CD4-positive, alpha-beta T cell treated with Interleukin-15 for 1 hour (primary cell): ENCODE measurements at places on chromosomes 13 and 19.

GRCh38 chr13:32086791-32087441, 55.3 kb downstream of the FRY start:
- DNase-seq, result no peak

- peak; percentile 55 for DNase-seq
Measured at GRCh38 chr19:17762505-17763229, 11.4 kb downstream of the FCHO1 start.

GRCh38 chr19:485583-486236, 10.6 kb upstream of the MADCAM1 start:
- DNase-seq, result no peak

DNA sequence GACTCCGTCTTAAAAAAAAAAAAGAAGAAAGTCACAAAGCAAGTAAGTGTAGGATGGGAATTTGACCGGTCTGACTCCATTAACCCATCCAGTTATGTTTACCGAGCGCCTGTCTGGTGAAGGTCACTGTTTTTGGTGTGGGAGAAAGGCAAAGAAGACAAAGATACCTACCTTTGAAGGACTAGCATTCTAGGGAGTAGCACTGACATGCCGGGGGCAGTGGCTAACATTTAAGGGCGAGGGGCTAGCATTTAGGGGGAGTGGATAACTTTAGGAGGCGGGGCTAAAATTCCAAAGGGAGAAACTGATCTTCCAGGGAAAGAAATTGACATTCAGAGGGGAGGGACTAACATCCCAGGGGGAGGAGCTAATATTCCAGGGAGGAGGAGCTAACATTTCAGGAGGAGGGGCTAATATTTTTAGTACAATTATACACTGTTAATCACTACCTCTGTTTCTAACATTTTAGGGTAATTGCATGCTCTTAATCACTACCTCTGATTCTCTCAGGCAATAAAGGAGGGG, 8.7 kb downstream of the GPR32 start:
- no peak for DNase-seq

- no peak for DNase-seq
Measured at GRCh38 chr19:38204096-38204495, 19.9 kb downstream of the DPF1 start.

- peak; percentile 96 for DNase-seq
Measured at GRCh38 chr19:35903550-35904179, 1.3 kb downstream of the HCST start.

DNA sequence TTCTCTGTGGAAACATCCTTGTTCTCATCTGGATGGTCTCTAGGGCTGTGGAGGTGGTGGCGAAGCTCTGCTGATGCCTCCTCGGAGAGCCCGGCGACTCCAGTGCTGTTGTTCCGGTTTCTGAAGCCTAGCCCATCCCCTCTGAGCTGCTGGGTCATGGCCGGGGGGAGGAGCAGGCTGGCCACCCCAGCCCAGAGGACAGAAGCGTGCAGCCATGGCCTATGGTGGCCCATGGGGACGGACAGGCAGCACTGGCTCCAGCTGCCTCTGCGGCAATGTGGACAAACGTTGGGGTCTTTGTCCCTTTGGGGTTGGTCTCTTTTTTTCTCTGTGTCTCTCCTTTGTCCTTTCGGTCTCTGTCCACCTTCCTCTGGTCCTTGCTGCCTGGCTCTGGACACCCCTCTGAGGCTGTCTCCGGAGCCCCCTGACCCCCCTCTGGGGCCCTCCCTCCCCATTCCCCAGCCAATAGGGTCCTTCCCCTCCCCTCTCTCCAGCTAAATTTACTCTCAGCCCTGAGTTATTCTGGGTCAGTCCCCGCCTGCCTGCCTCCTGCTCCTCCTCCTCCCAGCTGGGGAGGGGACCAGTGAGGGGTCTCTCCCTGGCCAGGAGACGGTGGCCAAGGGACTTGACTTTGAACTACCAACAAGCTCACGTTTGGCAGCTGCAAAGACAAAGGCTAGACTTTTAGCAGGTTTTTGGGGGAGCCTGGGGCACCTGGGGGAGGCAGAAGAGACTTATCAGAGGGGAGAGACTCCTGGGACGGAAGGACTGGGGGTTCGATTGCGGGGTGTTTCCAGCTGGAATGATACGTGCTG, at the start of gene HRC:
Gene HRC, minus strand, starts transcription at position 392 of the 815 bp plus-strand sequence. Its CDS starts 159 bp downstream, at position 233.
- no peak for DNase-seq

DNA sequence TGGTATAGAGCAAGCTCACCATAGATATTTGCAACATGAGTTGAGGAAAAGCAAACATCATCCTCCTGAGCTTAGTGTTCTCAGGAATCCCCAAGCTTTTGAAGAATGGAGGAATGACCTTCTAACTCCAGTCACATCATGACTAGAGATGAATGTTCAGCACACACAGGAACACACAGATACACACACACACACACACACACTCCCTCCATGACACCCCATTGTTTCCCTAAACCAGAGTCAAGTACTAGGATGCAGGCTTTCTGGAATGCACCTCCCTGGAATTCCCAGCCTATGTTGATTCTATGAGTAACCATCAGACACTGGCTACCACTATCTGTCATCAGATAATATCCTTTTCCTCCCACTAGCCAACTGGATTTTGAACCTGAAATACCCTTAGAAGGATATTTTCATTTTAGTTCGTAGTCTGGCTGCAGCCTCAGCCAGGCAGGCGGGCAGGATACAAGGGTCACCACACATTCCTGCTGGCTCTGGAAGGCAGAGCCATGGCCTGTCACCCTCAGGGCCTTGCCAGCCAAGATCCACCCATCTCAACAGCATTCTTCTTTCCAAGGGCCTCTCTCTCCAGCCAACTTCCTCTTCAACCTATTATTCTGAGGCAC, 162.4 kb downstream of the FOXO1 start:
- DNase-seq, result no peak

DNA sequence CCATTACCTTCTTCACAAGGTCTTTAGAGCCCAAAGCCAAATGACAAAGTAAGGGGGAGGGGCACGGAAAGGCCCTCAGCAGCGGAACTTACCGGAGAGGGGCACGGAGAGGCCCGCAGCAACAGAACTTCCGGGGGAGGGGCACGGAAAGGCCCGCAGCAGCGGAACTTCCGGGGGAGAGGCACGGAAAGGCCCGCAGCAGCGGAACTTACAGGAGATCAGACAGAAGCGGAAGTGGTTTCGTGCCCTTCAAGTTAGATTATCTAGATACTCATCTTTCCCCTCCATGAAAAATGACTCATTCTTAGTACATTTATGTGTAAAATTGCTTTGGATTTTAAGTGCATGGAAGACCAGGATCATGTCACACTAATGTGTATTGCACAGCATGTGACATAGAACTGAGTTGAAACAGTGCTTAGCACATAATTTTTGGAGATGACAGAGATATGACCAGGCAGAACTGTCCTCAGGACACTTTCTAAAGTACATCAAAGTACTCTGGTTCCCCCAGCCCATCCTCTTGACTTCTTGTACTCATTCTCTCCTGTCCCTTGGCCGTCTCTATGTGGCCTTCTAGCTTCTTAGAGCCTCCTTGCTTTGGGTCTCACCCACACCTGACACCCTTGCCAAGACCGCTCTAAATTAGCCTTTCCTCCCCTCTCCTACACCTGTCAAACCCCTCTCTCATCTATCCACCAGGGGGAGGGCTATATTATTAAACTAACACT, 25.7 kb upstream of the TPTE2 start:
- peak; percentile 80 for DNase-seq

- no peak for DNase-seq
Measured at GRCh38 chr13:44801990-44802389, 187.3 kb downstream of the NUFIP1 start.

DNA sequence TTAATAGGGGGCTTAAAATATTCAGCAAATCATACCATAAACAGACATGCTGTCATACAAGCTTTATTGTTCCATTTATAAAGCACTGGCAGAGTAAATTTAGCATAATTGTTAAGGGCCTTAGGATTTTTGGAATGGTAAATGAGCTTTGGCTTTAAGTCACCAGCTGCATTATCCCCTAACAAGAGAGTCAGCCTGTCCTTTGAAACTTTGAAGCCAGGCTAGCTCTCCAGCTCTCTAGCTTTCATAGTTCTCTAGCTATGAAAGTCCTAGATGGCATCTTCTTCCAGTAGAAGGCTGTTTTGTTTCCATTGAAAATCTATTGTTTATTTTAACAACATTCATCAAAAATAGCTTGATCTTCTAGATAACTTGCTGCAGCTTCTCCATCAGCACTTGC, 420.8 kb upstream of the GPC6 start:
- no peak for DNase-seq

DNA sequence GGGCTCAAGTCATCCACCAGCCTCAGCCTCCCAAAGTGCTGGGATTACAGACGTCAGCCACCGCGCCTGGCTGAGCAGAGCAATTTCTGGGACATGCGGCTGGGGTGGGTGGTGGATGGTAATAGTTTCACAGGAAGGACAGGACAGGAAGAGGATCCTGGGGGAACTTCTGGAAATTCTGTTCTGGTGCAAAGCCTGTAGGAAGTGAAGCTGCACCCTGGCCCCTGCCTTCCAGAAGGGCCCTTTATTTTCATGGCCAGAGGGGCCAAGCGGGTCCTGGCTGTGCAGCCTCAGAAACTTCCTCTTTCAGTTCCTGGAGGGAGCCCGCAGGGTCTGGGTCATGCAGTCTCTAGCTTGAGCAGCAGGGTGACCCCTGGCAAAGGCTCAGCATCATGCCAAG, 15.7 kb downstream of the FEM1A start:
- peak; percentile 54 for DNase-seq

DNA sequence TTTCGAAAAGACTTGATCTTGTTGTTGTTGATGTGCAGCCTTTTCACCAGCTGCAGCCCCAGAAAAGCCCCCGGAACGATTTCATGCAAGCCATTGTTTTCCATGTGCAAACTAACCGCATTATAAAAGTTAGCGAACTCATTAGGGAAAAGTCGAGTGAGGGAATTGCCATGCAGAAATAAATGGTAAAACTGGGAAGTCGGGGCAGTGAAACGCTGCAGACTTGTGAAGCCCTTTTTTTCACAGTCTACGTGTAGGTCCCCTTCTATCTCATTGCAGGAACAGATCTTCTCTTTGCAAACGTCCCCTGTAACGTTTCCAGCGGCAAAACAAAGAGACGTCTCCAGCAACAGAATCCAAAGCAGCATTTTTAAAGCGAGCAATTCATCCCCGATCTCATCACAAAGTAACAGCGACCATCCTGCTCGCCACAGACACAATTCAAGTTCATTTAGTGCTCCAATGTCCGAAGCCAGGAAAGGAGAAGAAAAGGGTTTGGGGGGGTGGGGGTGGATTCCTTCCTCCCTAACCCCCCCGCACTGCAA, 1.1 kb downstream of the SLITRK1 start:
- DNase-seq, result no peak

- no peak for DNase-seq
Measured at GRCh38 chr13:20828539-20829364, 55.0 kb upstream of the EEF1AKMT1 start.

GRCh38 chr19:48552406-48553322, 692 bp downstream of the SULT2B1 start:
- no peak for DNase-seq

DNA sequence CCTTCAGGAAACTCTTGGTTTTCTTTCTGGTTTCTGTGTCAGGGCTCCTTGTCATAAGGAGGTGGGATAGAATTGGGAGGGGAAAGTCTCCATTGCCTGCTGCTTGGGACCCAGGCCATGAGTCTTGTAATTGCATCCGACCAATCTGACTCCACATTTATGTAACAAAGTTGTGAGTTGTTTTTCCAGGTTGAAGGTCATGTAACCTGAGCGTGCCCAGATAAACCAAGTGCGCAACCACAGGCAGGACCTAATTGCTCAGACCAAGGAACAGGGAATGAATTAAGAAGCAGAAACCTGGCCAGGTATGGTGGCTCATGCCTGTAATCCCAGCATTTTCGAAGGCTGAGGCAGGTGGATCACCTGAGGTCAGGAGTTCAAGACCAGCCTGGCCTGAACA, 17.8 kb downstream of the RASL11A start:
- no peak for DNase-seq

- DNase-seq, result no peak
Measured at GRCh38 chr13:113849981-113850721, 13.7 kb downstream of the GAS6 start.

GRCh38 chr19:39112338-39112890, 13.2 kb upstream of the PAK4 start:
- DNase-seq, result no peak

GRCh38 chr13:35964011-35964862, 166.9 kb downstream of the DCLK1 start:
- no peak for DNase-seq

- no peak for DNase-seq
Measured at GRCh38 chr13:98173431-98174152, 3.5 kb downstream of the RNF113B start.

DNA sequence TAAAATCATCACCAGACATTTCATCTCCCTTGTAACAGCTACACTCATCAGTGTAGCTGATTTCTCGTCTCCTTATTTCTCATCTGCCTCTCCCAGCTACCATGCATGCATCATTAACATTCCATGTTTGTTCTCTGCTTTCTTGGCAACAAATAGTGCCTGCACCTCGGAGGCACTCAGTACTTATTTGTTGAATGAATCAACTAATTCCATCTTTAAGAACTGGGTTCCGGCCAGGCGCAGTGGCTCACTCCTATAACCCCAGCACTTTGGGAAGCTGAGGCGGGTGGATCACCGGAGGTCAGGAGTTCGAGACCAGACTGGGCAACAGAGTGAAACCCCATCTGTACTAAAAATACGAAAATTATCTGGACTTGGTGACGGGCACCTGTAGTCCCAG, 63.9 kb upstream of the GTF3A start:
- DNase-seq, result no peak

DNA sequence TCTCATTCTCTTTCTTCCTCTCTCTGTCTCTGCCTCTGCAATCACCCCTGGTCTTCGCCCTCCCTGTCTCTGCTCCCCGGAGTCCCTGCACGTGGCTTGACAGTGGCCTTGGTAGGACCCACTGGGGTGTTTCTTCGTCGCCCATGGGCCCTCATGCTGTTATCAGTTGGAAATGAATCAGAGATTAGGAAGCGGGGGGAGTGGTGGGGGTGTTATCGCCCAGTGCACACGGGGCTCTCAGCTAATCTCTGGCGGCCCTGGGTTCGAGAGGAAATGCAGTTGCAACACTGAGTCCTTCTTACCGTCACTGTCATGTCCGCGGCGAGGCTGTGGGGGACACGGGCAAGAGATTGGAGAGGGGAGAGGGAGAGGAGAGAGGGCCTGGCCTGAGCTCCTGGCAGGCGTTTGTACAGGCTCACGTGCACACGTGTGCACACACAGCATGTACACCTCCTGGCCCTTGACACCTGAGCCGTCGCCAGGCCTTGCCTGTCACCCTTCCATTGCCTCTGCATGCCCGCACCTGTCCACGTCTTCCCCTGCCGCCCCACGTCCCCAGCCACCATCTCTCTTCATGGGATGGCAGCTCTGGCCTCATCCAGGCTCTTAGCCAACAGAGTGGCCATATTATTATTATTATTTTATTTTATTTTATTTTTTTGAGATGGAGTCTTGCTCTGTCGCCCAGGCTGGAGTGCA, 37.8 kb upstream of the SLC7A10 start:
- DNase-seq, result no peak

DNA sequence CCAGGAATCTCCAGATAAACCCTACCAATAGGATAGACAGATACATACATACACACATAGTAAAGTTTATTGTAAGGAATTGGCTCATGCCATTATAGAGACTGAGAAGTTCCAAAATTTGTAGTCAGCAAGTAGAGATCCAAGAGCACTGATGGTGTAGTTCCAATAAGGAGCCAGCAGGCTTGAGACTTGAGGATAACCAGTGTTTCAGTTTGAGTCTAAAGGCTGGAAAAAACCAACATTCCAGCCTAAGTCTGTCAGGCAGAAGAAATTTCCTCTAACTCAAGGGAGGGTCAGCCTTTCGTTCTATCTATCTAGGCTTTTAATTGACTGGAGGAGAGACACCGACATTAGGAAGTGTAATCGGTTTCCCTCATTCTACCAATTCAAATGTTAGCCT, 110.2 kb upstream of the TSHZ3 start:
- DNase-seq, result no peak
